Foreskin keratinocyte (primary cell): ENCODE measurements at places on chromosomes 12 and 14. TPM values are rescaled to one million over a fixed set of nuclear protein-coding genes. Genes with fewer than 3 reads are reported as not detected.

DNA sequence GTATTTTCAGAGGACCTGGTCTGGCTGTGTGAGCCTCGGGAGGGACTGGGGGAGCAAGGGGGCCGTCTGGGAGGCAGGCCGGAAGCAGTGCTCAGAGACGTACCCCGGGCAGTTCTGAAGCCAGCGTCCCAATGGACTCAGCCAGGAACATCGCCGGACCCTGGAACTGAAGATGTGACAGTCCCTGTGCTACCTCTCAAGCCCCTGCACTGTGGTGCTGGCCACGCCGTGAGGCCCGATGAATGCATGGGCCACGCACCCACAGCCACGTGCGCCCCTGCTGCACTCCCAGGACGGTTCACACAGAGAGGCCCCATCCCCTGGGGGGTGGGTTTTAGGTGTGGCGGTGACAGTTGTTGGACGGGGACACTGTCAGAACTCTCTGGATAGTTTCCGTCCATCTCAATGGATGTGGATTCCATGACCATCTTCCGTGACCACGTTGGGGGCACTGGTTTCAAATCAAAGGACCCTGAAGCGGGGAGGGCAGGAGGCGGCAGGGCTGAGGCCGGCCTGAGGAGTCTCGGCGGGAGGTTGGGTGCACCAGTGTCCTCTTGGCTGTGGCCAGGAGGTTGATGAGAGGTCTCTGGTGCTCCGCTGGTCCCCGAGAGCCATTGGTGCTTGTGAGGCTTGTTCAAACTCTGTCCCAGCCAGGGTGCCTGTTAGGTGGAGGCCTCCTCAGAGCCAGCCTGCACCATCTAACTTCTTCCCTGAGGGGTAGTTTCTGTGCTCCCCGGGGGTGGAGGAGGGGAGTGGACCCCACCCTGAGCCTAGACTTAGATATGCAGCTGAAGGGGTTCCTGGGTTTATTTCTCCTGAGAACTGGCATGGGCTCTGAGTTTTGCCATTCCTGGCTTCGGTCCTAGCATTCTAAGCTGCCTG is 36.3 kb upstream of the TSPAN9 start:
- DNase-seq: no peak

DNA sequence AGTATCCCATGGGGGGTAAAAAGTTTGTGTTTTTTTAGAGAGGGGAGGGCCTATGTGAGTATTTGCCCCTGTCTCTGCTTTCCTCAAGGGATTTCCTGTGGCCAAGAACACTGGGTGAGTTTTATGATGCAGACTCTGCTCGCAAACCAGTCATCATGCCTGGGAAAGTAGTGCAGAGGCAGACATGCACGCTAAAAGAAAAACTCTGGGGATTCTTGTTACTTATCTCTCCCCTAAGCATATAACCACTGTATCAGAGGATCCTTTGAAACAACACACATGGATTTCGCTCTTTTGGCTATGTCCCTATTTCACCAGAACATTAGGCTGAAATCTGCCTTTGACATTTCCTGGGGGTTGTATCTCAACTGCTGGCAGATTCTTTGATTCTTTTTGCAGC is 1845.8 kb upstream of the SEL1L start:
- DNase-seq: no peak

DNA sequence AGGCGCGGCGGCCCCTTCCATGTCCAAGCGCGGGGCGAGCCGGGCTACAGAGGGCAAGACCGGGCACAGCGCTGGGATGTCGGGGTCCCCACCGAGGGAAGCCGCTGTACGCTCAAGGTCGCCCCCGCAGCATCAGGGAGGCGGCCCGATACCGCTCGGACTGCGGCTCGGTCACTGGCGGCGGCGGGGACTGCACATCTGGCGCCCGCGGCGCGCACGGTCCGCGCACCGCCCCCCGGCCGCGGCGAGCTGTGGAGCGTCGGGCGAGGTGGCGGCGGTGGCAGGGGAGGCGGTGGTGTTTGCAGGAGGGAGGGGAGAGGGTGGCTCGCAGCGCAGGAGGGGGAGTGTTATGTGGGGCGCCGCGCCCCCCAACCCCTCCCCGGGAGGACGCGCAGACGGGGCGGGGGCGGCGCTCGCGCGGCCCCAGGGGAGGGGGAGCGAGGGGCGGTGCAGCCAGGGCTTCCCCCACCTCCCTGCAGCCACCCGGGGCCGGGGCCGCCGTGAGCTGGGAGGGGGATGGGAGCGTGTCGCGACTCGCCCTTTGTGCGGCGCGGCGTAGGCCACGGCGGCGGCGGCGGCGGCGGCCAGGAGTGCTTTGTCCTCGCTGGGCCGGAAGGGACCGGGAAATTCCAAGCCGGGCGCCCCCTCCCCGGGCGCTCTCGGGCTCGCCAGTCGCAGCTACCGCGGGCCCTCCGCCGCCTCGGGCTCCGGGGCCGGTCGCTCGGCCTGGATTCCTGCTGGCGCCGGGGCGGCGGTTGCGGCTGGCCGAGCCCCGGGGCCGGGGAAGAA is at the start of gene NUAK1:
Gene NUAK1, minus strand, starts transcription at position 322 of the 789 bp plus-strand sequence. Its CDS starts 301 bp downstream, at position 21.
- no peak for DNase-seq

GRCh38 chr14:103286460-103286859 is 47.6 kb upstream of the EIF5 start:
- DNase-seq: no peak

- no peak for DNase-seq
These were observed 58.4 kb downstream of the FZD10 start for GRCh38 chr12:130220706-130221100.

GRCh38 chr12:26164118-26164517 is 31.3 kb upstream of the SSPN start:
- DNase-seq: peak; percentile 78

PLD4 gene
- 0.02 and 0.03 TPM in 2 replicates for polyA plus RNA-seq

DNA sequence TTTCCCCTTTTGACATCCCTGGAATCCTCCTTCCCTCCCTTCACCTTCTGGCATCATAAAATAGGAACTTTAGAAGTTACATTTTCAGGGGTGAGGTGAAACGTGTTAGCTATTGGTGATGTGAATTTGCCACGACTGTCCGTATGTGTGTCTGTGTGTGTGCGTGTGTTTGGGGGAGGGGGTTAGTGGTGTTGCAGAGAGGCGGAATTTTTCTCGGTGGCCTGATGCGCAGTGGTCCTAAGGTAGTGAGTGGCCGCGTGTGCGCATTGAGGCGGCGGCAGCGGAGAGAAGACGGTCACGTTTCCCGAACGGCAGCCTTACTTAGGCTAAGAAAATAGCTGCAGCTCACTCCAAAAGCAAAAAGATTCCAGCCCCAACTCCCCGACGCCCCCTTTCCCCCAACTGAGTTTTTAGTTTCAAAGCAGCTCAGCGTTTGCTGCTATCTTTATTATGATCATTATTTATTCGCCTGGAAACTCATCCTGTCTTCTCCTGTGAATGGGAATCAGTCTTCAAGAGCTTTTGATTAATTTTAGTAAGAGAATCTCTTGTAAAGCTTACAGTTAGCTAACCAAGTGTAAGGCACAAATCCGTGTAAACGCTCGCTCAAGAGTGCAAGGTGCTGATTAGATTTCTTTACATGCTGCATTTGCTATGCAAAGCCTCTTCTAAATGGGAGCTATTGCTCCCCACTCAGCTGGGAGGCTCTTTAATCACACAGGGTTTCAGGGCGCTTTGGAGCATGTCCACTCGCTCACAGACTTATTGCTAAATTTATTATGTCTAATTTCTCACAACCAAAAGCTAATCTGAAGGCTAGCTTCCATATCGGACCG is 4.7 kb downstream of the FLRT2 start:
- no peak for DNase-seq

TPPP2 gene
- not detected in 2 replicates for polyA plus RNA-seq

DNA sequence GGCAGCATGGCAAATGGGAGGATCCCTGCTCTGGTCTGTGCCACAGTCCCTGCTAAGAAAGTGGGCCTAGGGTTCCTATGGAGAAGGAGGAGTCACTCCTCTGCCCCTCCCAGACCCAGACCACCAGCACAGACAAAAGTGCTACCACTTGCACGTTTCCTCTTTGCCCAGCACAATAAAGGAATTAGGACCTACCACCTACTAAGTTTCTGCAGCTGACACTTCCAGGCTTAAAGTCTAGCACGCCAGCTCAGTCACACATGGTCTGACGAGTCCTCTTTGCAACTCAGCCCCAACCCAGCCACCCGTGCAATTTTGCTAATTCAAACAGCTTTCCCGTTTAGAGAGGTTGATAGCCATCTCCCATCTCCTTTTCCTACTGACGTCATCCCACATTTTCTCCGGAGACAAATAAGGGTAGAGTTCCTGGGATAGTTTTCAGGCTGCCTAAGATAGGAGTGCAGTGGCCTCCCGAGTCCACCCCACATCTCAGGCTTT is 66.2 kb upstream of the PTGR2 start:
- no peak for DNase-seq

GRCh38 chr12:113069751-113070116 is 13.2 kb downstream of the DTX1 start:
- no peak for DNase-seq

DNA sequence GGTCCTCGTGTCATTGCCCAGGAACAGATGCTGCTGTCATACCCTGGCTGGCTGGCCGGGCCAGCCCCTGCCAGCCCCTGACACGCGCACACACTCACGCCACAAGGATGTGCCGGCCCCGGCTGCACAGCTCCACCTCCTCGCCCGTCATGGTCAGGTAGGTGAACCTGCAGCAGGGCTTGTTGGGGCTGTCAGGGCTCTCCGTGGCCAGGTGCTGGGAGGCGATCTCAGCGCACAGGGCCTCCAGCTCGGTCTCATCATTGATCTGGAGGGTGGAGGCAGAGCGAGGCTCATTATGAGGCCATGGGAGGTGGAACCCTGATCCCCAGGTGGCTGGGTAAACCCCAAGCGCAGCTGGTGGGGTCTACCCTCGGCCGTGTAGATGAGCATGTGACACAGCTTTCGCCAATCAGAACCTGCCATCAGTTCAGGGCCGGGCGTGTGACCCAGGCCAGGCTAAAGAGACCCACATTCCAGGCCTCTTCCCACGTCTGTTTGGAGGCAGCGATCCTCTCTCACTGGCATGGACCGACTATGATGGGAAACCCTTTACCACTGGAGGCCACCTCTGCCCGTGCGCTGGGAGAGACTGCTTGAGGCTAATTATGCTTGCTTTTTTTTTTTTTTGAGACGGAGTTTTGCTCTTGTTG is 38.8 kb downstream of the TRAFD1 start:
- DNase-seq: no peak

DNA sequence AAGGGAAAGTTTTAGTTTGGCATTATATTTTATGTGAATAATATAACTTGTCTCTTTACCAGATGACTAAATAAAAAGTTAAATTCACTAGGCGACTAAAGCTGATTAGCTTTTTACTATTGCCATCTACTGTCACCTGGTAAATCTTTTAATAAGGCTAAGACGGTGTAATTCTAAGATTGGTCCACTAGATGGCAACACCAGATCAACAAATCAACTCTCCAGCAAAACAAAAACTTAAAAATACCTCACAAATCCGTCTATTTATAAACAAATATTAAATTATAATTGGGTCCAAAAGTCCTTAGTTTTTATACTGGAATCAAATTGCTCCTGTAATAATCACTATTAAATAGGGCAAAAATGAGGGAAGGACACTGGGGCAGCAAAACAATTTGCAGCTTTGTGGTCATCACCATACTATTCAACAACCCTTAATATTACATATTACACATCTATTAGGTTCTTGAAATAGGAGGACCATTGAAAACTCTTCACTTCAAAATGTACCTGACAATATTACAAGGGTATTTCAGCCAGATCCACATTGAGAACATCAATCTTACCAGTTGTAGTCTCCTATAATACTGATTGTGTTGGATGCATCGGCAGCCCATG is 47.9 kb downstream of the GALC start:
- peak; percentile 16 for DNase-seq

OTOGL gene
- not detected in 2 replicates for polyA plus RNA-seq

DNA sequence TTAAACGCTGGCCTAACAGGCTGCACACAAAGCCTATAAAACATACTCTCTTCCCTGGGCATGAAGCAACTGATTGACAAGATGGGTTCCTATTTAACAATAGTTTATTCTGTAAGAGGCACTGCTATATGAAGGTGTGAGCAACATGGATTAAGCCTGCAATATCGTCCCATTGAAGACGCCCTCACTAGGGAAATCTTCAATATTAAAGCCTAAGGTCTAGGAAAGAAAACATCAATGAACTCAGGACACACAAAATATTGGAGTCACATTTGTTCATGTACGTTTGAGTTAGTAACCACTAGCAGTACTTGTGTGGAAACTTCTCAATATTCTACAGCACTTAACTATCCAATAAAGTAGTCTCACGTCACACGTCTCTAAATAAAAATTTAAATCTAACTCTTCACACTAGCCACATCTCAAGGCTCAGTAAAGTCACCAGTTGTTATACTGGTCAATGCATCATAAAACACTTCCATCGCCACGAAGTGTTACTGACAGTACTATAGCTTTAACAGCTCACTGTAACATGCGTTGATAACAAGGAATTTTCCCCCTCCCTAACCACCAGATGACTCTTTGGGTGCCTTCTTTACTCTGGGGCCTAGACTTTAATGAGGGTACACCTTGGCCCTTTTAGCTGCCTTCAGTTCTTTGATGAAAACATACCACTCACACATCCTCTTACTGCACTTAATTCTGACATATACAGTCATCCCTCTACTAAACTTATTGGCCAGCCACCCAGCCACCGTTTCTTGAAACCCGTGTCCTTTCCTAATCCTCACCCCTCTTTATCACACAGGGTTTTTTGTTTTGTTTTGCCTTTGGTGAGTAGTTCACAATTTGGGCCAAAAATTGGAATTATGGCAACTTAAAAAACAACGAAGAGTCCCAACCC is 50.1 kb upstream of the OR5AU1 start:
- DNase-seq: no peak

DNA sequence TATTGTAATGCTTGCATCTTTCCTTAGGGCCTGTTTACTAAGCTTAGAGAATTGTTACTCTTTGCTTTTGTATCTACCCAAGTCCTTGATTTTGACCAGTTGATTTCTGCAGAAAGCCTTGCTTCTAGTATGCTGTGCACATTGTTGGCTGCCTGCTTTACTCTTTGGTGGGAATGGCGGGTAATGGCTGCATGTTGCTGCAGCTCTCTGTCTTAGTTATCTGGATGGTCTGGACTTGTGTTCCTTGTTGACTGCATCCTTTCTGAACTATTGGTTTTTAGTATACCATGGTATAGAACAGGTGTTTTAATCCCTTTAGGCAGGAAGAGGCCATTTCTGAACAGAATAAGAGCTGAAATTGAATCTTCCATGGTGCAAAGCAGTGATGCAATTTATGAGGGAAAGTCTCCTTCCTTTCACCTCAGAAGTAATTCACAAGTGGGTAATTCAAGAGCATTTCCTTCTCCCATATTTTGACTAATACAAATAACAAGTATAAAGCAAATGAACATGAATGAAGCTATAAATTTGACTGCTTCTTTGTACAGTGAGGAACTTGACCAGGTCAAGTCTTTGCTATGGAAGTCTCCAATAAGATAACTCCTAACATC is 466.4 kb downstream of the NPAS3 start:
- no peak for DNase-seq

- DNase-seq: no peak
These were observed 12.3 kb downstream of the KCTD10 start for GRCh38 chr12:109464642-109465351.

GRCh38 chr12:8637244-8637643 is 24.6 kb upstream of the AICDA start:
- DNase-seq: no peak

GPRC5D gene
- polyA plus RNA-seq: not detected in 2 replicates

HSPB8 gene
- 0.27 and 0.40 TPM in 2 replicates for polyA plus RNA-seq

GRCh38 chr12:119989361-119989730 is 310 bp downstream of the BICDL1 start:
- no peak for DNase-seq
